ENCODE measurements at places on chromosomes 16 and 17. TPM values are rescaled to one million over a fixed set of nuclear protein-coding genes. Genes with fewer than 3 reads are reported as not detected.

GRCh38 chr16:19128454-19129200 lies 14.9 kb downstream of the ITPRIPL2 start:
- DNase-seq, result no peak

GRCh38 chr16:11956558-11956957 lies 8.5 kb upstream of the TNFRSF17 start:
- DNase-seq, result no peak

DNA sequence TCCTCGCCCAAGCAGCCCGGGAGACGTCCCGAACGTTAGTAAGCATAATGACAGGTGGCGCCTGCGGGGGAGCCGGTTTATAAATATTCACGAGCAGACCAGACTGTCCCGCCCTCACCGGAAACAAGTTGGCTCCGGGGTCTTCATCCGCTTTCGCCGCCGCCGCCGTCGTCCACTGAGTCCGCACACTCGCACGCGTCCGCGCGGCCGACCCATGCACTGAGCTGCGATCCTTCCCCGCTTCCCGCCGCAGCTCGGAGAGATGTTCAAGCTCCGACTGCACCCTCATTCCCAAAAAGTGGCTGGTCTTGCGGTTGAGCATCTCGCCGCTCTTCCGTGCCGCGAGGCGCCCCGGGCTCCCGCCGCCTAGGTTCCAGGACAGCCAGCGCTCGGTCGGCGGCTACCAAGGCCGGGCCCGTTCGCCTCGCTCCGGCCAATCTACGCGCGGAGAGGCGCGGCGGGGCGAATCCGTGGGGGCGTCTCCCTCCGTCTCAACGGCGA lies 385 bp downstream of the CFAP119 start:
- peak; percentile 64 for DNase-seq

MEOX1 gene
- 0.14 TPM for total RNA-seq

TAC4 gene
- total RNA-seq, result not detected
